ENCODE measurements at places on chromosomes 6 and 20.

- DNase-seq = no peak
These were observed 124.1 kb upstream of the NEDD9 start for GRCh38 chr6:11356404-11357155.

GRCh38 chr6:99614430-99615186 is 8.0 kb downstream of the PRDM13 start:
- no peak for DNase-seq

GRCh38 chr6:169296170-169296569 is 42.5 kb upstream of the THBS2 start:
- DNase-seq = no peak

DNA sequence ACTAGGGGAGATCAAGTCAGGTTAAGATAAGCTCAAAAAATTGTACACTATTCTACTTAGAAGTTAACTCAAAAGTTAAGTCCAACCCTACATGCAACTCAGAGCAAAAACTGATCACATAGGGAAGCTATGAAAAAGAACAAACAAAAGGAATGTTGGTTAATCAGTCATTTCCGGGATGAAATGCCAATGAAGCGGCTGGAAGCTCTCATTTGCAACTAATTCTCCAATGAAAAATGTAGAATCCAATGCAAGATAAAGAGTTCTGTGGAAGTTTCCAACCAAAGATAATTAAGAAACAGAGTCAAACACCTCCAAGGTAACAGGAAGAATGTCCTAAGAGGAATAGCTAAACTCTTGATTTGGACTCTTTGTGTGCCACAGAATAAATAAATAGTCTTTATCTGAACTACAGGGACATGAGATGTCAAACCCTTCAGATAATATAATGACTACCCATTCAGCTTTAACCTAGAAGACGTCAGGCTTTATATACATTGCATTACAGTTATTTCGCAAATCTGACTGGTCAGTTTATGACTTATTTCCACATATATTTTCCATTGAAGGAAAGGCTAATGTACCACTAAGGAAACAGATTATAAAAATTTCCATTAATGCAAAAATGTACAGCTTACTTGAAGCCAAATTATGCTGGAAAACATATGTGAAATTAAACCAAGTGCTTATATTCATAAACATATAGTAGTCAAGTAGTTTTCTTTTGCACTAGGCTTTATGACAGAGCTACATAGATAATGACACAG is 48.0 kb upstream of the DST start:
- no peak for DNase-seq

DNA sequence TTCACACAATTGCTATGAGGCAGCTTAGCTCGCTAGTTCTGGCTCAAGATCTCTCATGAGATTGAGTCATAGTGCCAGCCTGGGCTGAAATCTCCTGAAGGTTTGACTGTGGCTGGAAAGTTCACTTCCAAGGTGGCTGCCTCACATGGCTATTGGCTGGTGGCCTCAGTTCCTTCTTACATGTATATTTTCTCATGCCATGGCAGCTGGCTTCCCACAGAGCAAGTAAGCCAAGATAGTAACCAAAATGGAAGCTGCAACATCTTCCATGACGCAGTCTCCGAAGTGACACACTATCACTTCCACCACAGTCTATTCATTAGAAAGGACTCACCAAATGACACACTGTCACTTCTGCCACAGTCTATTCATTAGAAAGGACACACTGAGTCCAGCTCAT is 160.4 kb upstream of the PRDM1 start:
- DNase-seq = no peak

GRCh38 chr6:33175436-33176069 is 16.7 kb downstream of the COL11A2 start:
- no peak for DNase-seq

DNA sequence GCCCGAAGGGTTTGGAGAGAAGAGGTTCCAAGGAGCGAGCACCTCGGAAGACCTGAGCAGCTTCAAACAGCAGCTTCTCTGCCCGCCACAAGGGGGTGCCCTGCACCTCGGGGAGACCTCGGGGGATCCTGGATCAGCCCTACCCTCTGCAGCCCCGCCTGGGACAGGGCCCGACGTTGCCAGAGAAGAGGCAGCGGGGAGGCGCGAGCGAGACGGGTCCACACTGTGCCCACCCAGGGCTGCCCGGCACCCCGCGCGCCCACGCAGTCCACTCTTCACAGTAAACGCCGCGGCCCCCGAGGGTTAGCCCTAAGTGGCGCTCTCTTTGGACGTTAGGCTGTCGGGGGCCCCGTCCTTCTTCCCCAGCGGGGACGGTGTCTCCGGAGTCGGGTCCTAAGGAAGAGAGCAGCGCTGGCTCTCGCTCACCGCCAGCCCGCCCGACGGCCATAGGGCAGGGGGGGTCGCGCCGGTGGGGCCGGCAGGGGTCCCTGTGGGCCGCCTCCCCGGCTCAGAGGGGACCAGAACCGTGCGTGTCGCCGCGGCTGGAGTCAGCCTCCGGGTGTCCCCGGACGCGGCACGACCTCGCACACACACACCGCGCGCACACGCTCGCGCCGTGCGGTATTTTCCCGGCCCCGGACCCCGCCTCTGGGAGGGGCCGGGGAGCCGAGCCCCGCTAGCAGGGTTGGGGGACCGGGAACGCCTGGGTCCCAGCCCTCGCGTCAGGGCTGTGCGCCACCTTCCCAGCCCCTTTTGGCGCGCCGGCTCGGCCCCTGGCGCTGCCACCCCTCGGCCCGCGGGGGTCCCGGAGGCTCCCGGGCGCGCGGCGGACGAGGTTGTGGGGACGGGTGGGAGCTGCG is 929 bp downstream of the CDH22 start:
- DNase-seq = peak; percentile 60

DNA sequence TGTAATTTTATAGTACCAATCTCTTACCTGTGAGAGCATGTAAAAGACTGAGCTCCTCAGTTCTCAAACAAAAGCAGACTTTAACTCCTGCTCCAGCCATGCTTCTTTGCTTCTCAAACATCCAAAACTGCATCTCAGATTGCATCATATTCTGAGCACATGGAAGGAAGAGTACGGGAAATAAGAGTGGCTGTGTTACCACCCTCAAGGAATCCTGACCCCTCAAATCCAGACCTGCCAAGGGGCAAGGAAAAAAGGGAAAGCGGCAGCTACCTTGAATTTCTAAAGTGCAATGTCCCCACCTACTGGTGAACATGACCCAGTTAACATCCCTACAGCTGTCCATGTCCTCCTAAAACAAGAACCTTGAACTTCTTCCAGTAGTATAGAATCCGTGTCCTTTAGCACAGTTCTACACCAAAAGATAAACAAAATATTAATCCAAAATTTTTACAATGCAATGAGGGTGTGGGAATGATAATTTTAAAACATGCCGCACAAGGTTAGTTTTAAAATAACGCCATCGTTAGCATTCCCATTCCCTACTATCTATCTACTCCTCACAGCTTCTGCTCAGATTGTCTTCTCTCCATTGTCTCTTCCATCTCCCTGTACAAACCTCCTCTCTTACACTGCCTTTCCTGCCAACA is 34.1 kb upstream of the HLA-DQB1 start:
- peak; percentile 55 for DNase-seq

GRCh38 chr6:110550353-110550752 is 73.9 kb upstream of the SLC22A16 start:
- DNase-seq = no peak

- DNase-seq = no peak
These were observed 11.5 kb downstream of the PXT1 start for GRCh38 chr6:36431197-36431596.

DNA sequence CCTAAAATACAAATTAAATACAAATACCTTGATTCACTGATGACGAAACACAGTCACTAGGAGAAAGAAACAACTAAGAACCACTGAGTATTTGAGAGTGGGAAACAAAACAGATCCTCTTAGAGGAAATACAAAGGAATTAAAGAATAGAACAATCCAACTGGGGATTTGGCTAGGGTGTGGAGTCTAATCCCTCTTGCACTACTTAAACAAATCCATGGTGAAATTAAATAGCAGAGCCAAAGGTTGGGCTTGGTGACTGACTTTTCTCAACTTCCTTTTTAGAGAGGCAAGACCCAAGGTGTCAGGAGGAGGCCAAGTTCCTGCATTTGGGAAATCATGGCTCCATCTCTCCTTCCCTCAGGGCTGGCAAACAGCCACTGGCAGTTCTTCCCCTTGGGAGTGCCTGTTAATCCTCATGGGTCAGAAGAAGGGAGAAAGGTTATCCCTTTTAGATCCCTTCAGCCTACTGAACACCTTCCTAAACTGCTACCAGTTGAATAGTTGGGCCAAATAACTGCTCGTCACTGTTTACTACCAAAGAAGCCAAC is 101.2 kb upstream of the TRAF3IP2 start:
- no peak for DNase-seq

DNA sequence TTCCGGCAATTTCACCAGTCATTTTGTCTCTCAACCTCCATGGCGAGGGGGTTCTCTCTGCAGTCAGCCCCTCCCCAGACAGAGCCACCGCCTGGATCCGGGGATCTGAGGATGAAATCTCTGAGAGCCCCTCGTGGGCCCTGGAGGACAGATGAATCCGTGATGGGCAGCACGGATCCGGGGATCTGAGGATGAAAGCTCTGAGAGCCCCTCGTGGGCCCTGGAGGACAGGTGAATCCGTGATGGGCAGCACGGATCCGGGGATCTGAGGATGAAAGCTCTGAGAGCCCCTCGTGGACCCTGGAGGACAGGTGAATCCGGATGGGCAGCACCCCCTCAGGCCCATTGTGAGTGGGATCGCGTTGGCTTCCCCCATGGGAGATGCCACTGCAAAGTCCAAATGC is 106.5 kb downstream of the DACT2 start:
- no peak for DNase-seq

DNA sequence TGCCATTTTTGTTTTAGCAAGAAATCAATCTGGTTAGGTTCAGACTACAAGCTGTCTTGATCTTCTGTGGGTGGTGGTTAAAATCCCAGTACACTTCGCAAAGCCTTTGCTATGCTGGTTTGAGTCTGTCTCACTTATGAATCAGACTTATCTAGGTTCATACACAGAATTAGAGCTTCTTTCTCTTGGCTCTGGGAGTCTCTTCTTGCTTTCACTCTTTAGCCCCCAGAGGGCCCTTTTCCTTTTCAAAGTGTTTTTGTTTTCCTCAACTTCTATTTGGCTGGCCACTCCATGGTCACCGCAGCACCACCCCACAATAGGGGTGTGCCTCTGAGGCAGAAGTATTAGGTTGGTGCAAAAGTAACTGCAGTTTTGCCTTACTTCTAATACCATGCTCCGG is 21.3 kb downstream of the ECI2 start:
- no peak for DNase-seq

- no peak for DNase-seq
These were observed 22.9 kb downstream of the DNAJC5 start for GRCh38 chr20:63917811-63918210.

DNA sequence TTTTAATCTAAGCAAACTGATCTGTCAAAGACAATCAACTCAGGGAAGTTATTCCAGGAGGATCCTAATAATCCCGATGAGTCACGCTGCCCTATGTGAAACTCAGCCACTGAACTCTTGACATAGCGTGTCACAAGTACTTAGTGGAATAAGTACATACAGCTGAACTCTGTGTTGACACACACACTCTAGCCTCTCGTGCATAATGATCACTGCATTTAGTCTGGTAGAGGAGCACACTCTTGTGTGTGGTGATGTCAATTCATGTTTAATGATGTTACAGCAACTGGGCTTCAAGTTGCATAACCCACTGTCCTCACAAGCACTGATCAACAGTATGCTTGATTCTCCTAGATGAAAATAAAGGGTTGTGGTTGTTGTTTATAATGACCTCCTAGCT is 148.3 kb downstream of the HACE1 start:
- DNase-seq = no peak

- no peak for DNase-seq
These were observed 644 bp downstream of the MAD2L1BP start for GRCh38 chr6:43636308-43636659.

GRCh38 chr6:104608101-104608500 is 251.6 kb downstream of the HACE1 start:
- no peak for DNase-seq

DNA sequence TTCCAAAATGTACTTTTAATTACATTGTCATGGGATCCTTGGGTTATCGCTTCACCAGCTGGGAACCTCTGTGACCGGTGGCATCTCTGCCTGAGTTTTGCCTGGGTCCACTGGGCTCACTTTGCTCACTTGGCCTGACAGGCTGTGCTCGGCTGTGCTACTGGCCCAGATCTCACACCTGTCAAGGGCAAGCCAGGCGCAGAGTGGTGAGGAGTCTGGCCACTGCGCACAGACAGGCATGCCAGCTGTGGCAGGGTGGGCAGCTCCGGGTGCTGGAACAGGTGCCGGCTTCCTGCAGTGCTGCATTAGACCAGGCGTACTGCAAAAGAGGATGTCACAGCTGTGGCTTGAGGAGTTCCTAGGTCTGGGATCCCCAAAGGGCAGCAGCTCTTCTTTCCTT is 489.8 kb downstream of the TENT5A start:
- DNase-seq = no peak

- DNase-seq = no peak
These were observed 428.8 kb upstream of the JARID2 start for GRCh38 chr6:14817074-14817473.

- DNase-seq = no peak
These were observed 60.0 kb downstream of the PRL start for GRCh38 chr6:22236626-22237414.

DNA sequence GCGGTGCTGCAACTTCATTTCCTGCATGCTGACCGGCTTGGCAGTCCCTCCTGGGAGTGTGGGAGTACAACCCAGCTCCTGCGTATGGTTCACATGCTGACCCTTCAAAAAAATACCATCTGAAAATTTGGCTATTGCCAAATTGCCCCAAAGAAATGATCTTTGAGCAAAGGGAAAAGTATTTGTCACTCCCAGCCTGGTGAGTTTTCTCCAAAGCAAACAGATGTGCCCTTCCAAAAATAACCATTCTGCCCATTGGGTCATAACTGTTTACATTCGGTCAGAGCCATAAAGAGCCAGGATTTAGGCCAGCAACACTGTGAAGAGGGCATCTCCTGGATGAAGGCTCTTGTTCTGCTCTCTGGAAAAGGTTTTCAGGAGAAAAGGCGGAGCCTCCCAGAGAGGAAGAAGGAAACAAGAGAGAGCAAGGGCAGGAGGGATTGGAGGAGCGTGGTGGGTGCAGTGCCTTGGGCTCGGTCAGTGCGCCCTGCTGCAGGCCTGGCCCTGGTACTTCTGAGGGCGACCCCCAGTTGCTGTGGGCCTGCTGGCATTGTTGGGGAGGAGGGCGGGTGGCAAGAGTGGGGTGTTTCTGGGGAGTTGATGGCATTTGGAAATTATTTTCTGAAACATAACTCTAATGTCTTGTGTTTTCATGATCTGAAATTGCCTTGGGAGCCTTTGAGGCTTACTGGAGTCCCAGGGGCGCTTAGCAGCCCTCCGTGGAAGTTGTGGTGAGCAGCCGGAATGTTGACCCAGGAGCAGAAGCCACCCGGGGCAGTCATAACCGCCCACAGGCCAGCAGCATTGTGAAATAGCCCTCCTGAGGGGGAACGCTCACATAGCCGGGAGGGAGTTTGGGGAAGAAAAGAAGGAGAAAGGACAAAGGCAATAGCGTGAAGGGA is 248.4 kb downstream of the MYLK4 start:
- DNase-seq = no peak

DNA sequence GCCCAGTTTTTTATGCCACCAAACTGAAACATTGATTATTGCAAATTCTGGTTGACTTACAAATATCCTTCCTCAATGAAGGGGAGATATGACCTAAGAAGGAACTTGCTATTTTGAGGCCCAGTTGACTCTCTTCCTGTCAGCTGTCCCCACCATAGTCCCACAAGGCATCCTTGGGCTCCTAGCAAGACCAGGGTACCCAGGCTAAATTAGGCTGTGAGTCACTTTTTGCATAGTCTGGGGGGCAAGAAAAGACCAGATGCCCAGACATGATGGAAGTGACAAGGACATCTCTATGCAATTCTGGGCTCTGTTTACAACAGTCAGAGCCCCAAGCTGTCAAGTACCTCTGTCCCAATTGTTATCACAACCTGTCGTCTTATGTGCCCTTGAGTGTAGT is 31.8 kb upstream of the MAFB start:
- DNase-seq = no peak
